H1 (cell line): ENCODE measurements at places on chromosomes 4 and X.

DNA sequence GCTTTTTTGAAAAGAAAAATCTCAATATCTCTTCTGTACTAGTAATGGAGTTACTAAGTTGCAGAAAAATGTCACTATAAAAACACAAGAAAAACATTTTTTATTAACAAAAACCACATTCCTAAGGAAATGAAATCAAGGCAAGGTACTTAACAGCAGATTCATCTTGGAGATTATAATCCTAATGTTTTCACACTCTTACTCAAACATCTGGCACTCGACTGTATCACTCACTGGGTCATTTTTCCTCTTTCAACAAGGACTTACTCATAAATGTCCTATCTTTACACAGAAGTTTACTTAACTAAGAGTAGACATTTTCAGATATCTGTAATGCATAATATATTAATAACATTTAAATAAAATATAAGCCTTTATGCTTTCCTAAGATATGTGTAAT lies 216.6 kb downstream of the NR3C2 start:
- no peak for DNase-seq

DNA sequence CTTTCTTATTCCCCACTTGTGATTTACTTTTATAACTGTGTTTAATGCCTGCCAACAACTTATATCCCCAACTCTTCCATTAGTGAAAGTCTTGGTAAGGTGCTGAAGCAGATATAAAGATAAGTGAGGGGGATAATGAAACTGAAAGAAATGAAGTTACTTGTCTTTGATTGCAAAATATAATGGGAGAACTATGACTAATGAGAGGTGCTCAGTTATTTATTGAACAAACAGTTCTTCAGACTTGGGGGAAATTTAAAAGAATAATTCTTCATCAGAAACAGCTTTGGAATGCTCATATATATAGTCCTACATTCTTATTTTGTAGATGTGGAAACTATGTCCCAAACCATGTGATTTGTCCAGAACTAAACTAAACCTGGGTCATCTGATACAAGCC lies 213.5 kb downstream of the TEX13A start:
- DNase-seq, result no peak

DNA sequence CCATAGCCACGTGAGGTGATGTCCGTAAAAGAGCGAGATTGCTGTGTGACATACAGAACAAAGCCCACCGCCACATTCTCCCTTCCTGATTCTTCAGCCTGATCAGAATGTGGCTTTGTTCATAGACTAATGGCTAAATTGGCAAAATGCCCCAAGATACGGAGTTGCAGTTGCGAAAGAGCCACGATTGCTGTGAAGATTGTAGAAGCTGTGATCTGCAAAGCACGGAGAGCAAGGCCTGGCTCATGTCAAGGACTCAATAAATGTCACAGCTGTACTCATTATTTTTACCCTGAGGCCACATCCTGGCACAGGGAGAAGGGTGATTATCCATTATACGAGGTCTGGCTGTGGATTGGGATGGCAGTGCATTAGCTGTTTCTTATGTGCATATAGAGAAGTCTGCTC lies 34.2 kb downstream of the ARSD start:
- DNase-seq, result no peak

GRCh38 chr4:76029300-76029699 lies 6.0 kb upstream of the CXCL10 start:
- no peak for DNase-seq

DNA sequence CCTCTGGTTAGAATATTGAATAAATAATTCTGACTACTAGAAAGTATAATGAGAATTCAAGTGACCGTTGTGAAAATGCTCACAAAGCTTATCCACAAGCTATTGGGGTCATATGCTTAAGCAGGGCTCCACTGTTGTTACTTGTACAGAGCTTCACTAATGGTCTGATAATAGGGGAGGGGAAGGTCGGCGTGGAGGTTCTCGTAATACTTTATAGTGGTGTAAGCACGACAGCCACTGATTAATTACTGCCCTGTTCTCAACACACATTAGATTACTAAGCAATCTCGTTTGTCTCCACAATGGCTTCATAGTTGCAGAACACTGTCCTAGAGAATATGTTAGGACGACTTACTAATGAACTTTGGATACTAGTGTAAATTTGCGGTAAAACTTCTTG lies 11.6 kb downstream of the UNC5C start:
- no peak for DNase-seq

GRCh38 chr4:16240300-16240699 lies 14.0 kb upstream of the TAPT1 start:
- no peak for DNase-seq

DNA sequence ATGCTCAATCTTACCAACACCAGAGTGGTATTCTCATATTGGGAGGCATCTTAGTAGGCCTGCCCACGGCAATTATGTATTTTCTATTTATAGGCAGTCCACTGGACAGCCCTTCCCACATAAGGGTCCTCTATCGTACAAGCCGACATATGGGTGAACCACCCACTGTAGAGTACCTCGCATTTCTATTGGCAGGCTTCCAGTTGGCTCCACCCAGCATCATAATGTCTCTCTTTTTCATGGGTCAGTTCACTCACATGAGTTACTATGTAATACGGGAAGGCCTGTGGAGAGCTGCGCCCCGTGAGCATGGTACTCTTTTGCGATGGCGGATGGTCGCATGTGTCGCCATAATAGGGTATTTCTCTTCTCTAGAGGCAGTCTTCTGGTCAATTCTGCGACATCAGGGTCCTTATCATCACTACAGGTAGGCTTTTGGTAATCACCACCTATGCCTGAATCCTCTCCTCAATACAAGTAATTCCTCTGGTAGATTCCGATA lies 29.4 kb upstream of the FOXR2 start:
- DNase-seq, result no peak

DNA sequence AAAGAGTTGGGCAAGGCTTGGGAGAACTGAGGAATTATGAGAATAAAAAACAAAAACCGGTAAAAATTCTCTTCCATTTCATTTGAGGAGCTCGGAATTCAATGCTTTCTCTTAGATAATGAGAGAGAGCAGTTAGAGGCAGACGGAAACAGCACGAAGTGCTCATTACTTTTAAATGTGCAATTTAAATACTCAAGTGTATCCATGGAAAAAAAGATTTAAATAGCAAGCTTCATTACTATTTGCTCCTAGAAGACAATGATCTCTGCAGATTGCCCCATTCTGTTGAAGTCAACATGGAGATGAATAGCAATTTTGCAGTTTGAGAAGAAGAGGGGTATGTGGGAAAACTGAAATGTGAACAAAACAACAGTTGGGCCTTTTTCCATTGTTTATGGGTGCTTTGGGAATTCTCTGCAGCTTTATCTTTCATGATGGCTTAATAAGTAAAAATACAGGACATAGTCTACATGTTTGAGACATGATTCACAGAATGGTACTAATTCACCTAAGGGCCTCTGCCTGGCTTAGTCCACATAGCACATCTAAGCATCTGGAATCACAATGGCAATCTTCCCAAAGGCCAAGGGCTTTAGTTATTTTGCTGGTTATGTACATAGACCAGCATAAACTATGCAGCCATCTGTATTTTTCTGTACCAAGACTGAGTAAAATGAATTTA lies 512.7 kb upstream of the FAT1 start:
- no peak for DNase-seq

DNA sequence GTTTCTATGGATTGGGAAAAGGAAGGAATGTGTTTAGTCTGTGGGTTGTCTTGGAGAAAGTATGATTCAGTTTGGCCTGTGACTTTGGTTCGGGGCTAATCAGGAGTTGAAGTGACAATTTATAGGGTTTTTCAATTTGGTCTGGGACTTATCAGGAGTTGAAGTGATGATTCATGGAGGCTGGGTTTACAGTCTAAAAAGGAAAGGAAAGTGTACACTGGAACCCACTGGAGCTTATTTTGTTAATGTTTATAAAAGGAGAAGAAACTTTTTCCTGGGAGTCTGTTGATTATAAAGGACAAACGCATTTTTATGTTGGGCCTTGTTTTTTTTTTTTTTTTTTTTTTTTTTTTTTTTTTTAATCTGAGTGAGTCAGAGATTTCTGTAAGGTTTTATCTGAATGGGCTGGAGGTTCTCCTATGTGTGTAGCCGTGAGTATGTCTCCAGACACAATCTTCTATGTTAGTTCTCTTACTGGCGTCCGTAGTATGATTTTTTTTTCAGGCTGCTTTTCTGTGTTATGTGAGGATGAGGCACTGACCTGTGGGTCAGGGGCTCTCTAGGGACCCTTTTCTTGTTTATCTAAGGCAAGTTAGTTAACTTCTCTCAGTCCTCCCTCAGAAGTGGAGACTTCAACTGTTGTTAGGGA lies 33.0 kb upstream of the RAB9B start:
- DNase-seq, result no peak

- DNase-seq, result no peak
These were observed 99.5 kb downstream of the ZNF827 start for GRCh38 chr4:145839151-145839550.

GRCh38 chr4:130646886-130647285 lies 1550.9 kb downstream of the C4orf33 start:
- DNase-seq, result no peak

GRCh38 chr4:110613745-110614144 lies 9.1 kb downstream of the PITX2 start:
- DNase-seq, result no peak

- no peak for DNase-seq
These were observed 80.3 kb downstream of the ARHGAP24 start for GRCh38 chr4:85555206-85555605.

DNA sequence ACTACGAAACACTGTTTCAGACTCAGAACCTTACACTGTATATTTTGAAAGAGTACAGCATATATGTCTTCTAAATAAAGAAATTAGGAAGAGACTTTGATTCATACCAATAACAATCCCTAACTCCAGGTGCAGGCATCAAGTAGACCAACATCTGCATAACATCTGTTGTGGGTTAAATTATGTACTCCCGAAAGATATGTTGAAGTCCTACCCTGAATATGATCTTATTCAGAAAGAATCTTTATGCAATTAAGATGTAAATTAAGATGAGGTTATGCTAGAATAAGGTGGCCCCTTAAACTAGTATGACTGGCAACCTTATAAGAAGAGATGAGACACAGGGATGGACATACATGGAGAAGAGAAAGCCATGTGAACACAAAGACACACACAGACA lies 117.9 kb downstream of the INPP4B start:
- no peak for DNase-seq

GRCh38 chr4:105470766-105471165 lies 3.1 kb downstream of the PPA2 start:
- DNase-seq, result no peak

GRCh38 chr4:75634281-75634680 lies 4.0 kb upstream of the CDKL2 start:
- no peak for DNase-seq

DNA sequence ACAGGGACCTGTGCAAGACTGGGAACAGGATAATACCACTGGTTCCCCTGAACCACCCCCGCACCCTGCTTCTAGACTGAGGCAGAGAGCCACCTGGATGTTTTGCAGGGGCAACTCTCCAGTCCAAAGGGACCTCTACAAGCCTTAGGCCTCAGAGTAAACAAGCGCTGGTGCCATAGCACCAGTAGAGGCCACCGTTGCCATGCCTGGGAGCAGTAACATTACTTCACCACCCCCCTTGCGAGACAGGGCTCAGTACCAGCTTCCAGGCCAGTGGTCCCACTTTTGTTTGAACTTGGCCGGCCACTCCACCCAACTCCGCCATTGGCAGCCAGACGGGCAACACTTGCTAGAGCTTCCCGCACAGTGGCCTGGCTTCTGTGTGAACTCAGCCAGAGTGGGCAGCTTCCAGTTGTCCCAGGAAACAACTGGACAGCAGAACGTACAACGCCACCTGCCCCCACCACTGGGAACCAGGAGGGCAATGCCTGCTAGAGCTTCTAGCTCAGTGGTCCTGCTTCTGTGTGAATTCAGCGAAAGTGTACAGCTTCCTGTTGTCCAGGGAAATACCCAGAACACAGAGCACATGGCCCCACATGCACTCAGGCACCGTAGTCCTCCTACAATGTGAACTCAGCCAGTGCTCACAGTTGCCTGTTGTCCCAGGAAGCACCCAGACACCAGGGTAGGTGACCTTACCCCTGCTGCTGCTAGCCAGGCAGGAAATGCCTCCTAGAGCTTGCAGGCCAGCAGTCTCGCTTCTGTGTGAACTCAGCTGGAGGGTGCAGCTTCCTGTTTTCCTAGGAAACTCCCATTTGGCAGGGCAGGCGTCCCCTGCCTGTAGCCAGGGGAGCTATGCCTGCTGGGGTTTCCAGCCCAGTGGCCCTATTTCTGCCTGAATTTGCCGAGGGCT lies 39.9 kb upstream of the PCDH19 start:
- DNase-seq, result no peak

DNA sequence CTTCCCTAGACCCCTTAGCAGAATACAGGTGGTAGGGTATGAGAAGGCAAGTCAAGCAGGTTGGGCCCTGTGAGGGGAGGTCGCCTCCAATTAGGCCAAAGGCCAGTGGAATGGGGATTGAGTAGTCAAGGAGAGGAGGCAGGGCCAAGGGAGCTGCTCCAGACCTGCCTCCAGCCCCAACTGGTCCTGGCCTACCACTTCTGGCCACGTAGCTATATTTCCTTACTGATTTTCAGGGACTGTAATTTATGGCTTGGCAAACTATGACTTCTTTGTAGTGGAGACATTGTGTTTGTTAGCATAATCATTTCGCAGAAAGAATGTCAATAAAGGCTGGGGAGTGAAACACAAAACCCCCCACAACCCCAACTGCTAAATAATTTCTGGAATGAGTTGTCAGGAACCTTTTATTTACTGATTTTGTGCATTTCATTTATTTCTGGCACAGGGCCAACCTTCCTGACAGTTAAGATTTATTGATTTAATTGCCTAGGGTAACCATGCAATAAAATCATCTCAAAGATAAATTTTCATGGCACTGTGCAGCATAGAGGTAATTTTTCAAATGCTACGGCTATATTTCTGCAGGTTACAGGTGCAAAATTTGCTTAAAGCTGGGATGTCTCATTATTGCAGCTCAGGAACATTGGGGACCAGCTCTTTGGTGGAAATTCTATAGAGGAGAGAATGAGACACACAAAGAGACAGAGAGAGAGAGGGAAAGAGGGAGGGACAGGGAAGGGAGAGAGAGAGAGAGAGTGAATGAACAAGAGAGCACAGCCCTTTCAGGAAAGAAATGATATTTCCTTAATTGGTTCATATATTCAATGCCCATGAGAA lies 494.9 kb downstream of the IDS start:
- no peak for DNase-seq

GRCh38 chr4:94766856-94767255 lies 9.1 kb downstream of the BMPR1B start:
- DNase-seq, result no peak

DNA sequence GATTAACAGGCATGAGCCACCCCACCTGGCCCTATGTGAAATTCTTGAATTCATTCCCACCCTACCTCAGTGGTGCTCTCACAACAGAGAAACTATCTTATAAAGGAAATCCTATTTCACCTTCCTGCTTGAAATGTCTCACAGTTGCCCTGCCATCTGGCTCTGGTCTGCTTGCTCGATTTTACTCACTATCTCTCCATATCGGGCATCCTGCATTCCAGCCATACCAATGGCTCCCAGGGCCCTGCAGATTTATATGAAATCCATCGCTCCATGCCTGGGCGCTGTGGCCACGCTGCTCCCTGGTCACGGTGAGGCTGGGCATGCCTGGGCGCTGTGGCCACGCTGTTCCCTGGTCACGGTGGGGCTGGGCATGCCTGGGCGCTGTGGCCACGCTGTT lies 15.8 kb downstream of the SORBS2 start:
- DNase-seq, result no peak

- DNase-seq, result no peak
These were observed 357.8 kb upstream of the SLC7A11 start for GRCh38 chr4:138599965-138600364.
